ENCODE measurements at places on chromosomes 1 and 21.

- no peak for DNase-seq
Measured at GRCh38 chr1:200708769-200709168, 29.9 kb upstream of the CAMSAP2 start.

DNA sequence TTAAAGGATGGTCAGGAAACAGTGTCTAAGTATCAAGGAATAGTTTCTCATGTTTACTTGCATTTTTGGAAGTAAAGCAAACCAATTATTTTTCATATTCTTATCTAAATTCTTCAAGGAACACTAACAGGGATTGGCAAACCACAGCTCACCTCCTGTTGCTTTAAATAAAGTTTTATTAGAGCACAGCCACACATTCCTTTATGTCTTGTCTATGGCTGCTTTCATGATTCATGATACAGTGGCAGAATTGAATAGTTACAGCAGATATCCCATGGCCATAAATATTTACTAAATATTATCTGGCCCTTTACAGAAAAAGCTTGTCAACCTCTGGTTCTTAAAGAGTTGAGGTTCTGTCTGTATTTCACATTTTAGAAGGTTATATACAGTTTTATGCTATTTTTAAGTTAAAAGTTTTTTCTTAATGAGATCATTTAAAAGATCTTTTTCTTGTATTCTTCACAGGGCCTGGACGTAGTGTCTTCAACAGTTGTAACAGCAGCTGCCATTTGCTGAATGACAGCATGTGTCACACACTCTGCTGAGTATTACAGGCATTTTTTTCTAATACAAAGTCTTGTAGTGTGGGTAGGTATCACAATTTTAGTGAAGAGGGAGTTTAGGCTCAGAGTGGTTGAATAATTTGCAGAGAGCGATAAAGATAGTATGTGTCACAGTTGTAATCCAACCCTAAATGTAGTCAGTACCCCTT, 2.6 kb downstream of the ZNF691 start:
- no peak for DNase-seq

- DNase-seq: no peak
Measured at GRCh38 chr1:111490220-111490619, 13.2 kb downstream of the ADORA3 start.

DNA sequence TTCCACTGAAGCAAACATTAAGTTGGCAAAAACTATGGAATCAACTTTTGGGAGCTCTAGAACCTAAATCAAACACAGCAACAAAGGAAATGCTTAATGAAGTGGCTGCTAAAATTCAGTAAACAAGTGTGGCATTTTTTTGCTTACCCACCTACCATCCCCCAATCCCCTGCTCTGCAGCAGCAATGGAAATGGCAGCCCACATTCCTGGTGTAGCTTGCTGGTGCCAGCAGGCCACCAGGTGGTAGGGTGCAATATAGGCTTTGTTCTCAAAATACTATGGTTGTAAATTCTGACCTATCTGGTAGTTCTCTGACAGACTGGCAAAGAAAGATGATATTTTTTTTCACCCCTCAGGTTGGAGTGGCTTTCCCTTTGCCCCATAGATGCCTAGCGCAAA, 42.8 kb downstream of the SHCBP1L start:
- no peak for DNase-seq

- DNase-seq: no peak
Measured at GRCh38 chr21:41282412-41282811, 34.2 kb upstream of the FAM3B start.

DNA sequence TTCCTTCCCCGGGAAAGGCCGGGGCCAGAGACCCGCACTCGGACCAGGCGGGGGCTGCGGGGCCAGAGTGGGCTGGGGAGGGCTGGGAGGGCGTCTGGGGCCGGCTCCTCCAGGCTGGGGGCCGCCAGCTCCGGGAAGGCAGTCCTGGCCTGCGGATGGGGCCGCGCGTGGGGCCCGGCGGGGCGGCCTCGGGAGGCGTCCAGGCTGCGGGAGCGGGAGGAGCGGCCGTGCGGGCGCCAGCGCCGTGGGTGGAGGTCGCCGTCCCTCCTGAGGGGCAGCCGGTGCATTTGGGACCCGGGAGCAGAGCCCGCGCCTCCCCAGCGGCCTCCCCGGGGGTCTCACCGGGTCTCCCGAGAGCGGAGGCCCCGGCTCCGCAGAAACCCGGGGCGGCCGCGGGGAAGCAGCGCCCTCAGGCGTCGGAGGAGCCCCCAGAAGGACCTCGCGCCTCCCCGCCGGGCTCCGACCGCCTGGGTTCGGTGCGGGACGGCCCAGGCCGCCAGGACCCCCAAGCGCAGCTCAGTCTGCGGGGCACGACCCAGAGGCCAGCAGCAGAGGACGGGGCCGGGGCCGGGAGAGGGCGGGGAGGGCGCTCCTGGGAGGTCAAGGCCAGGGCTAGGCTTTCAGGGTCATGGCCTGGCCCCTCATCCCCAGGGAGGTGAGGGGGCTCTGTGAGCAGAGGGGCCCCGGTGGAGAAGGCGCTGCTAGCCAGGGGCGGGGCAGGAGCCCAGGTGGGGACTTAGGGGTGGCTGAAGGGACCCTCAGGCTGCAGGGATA, 7.2 kb upstream of the SLX9 start:
- no peak for DNase-seq

- no peak for DNase-seq
Measured at GRCh38 chr1:11384170-11384554, 94.8 kb upstream of the DISP3 start.

- no peak for DNase-seq
Measured at GRCh38 chr21:46416551-46416950, 42.1 kb upstream of the DIP2A start.

DNA sequence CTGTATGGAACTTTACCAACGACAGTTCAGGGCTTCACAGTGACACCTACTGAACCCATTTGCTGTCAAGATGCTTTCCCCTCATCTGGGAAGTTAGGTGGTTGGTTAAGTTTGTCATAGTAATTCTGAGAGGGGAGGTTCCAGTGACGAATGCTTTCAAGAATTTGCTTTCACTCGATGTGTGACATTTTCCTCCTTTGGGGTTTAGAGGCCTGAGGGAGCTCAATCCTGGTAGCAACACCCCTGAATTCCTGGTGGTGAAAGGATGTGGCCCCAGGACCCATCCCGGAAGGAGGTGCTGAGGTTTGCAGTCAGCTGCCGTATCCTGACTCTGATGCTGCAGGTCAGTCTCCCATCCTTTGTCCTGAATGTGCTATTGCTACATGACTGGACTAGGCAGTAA, 2.8 kb downstream of the PIGV start:
- DNase-seq: no peak
